ENCODE measurements at places on chromosomes 12 and 14.

GRCh38 chr12:124852329-124852831 lies 11.3 kb downstream of the SCARB1 start:
- no peak for DNase-seq

DNA sequence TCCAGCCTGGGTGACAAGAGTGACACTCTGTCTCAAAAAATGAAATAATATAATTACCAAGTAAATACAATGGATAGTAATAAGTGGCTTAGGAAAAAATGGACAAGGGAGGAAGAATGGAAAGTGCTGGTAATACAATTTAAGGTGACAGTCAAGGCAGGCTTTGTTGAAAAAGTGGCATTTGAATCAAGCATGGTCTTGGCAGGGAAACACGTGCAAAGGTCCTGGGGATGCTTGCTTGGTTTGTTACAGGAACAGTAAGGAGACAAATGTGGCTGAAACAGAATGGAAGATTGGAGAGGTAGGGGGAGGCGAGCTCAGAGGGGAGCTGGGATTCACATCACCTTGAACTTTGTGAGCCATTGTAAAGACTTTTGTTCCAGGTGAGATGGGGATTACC lies 153.2 kb downstream of the TMEM132C start:
- no peak for DNase-seq

DNA sequence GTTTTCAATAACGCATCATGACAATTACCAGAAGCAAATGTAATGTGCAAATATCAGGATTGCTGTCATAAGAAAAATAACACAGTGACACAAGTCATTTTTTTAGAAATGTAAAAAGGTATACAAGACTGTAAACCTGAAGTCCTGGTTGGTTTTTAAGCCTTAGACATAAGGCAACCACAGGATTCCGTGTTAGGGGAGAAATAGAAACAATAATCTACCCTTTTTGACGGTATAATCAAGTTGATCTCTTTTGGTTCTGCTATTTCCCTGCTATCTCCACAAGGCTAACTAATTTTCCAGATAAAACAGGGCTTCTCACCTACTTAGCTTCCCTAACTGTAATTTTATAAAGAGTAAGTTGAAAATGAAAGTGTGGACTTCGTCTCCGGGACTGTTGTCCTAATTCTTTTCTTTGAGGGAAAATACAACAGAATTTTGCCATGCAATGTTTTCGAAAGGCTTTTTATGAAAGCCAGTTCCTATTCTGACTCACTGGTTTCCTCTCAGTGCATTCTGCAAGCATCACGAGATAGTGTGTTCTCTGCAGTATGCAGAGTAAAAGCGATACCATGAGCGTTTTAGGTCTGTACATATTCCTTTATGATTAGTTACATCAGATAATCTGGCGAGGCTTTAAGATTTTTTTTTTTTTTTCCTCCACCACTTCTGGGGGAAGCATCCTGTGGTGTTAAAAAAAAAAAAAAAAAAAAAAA lies 10.6 kb downstream of the MYO1H start:
- DNase-seq: no peak

DNA sequence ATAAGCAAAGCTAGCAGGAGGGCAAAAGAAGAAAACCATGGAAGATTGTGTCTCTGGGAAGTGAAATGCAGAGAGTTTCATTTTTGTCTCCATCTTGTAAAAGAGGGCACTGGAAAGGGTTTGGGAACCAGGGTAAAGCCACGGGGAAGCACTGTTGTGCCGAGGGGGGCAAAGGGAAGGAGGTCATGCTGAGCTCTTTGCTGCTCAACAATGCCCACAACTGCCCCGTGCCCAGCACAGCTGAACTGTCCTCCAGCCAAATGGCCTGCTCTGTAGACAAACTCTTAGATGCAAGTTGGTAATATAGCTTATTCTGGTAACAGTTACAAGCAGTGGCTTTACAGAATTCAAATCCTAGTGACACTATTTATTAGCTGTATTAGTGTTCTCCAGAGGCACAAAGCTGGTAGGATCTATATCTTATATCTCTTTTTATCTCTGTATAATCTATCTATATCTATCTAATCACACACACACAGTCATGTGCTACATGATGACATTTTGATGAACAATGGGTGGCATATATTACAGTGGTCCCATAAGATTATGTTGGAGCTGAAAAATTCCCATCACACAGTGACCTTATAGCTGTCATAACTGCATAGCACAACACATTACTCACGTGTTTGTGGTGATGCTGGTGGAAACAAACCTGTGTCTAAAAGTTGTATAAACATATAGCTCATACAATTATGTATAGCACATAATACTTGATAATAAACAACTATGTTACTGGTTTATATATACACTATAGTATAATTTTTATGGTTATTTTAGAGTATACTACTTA lies 203.4 kb upstream of the DDHD1 start:
- DNase-seq: no peak

GRCh38 chr12:101714877-101715444 lies 17.5 kb downstream of the CHPT1 start:
- DNase-seq: no peak

DNA sequence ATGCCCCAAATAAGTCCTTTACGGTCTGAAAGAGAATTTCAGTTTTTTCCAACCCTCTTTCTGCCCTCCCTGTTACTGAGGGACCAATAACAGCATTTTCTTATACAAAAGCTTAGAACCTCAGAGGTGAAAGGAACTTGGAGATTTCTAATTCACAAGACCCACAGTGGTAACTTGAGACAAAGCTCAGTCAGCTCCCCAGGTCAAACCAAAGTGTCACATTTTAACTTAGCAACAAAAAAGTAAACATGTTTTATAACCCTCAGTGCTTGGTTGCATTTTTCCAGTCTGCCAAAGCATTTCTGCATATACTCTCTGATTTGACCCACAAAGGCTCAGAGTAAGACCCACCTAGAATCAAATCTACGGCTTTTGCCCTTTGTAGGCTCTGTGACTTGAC lies 415.2 kb downstream of the VRK1 start:
- no peak for DNase-seq

- DNase-seq: no peak
These were observed 201.9 kb upstream of the RBM19 start for GRCh38 chr12:114168061-114168460.

- DNase-seq: no peak
These were observed 582 bp downstream of the LRRIQ1 start for GRCh38 chr12:85036733-85037132.

DNA sequence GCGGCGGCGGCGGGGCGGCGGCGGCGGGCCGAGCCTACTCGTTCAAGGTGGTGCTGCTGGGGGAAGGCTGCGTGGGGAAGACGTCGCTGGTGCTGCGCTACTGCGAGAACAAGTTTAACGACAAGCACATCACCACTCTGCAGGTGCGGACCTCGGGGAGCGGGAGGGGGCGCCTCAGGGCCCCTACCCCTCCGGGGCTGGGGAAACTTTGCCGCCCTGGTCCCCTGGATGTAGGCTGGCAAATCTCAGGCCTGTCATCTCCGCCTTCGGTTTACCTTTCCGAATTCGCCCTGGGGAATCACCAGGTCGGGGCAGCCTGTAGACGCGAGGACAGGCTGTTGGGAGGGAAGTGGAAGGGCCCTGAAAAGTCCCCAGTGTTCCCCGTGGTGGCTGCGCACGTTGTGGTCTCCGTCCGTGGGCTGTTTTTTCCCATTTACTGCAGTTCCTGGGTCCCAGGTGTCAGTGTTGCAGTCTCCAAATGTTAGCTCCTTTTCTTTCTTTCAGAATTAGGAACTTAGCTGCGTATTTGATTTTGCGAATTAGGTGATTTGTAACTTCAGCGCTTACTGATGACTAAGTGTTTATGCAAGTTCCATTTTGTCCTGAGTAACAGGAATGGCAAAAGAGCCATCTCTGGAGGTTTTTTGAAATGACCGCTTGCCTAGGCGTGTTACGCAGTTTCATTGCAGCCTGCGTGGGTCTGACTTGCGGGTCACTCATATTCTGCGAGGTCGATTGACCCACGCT lies 656 bp downstream of the RAB21 start:
- peak; percentile 42 for DNase-seq

DNA sequence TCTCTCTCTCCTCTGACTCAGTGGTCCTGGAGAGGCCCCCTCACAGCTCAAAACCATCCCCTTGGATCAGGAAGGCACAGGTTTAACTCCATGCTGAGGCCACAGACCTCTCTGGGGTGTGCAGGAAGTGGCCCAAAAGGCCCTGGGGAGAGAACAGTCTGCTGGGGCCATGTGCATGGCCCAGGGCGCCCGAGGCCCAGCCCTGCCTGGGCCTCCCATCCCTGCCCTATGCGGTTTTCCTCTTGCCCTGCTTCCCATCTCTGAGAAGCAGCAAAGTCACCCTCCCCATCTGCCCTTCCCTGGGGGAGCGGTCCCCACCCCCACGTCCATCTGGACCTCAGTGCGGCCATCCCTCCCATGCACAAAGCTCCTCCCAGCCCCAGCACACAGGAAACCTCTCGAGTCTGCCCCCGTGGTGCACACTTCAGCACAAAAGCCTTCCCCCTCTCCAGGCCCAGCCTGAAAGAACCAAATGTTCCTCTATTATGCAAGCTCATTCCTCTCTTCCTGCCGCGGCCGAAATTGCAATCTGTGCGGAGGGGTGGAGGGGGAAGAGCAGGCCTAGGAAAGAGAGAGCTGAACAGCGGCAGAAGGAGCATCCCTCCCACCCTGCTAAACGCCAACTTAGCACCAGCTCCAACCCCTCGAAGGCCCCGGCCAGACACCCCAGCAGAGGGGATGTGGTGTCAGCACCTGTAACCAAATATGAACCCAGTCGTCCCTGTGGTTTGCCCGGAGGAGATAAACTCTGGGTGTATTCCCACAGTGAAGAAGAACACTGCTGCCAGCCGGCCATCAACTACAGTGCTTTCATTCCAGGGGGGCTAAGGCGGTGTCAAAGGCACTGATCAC lies 108.5 kb downstream of the SCARB1 start:
- no peak for DNase-seq

- DNase-seq: no peak
These were observed 25.8 kb downstream of the TMEM120B start for GRCh38 chr12:121738340-121738858.

GRCh38 chr12:74794522-74794921 lies 256.9 kb downstream of the ATXN7L3B start:
- DNase-seq: no peak

DNA sequence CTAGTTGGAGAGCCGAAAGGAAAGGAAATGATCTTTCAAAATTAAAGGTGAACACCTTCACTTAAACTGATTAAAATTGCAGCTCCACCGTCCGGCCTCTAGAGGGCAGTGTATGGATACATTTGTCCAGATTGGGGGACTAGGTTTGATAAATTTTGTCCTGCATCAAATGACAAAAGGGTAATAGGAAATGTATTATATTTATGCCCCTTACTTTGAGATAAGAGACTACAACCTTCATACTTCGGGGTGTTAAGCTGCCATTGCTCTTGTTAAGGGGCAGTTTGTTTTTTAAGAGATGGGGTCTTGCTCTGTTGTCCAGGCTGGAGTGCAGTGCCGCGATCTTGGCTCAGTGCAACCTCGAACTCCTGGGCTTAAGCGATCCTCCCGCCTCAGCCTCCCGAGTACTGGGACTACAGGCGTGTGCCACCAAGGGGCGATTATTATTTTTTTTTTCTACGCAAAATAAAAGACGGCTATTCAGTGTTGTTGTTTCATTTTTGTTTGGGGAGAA lies 818 bp upstream of the SUOX start:
- DNase-seq: peak; percentile 37

DNA sequence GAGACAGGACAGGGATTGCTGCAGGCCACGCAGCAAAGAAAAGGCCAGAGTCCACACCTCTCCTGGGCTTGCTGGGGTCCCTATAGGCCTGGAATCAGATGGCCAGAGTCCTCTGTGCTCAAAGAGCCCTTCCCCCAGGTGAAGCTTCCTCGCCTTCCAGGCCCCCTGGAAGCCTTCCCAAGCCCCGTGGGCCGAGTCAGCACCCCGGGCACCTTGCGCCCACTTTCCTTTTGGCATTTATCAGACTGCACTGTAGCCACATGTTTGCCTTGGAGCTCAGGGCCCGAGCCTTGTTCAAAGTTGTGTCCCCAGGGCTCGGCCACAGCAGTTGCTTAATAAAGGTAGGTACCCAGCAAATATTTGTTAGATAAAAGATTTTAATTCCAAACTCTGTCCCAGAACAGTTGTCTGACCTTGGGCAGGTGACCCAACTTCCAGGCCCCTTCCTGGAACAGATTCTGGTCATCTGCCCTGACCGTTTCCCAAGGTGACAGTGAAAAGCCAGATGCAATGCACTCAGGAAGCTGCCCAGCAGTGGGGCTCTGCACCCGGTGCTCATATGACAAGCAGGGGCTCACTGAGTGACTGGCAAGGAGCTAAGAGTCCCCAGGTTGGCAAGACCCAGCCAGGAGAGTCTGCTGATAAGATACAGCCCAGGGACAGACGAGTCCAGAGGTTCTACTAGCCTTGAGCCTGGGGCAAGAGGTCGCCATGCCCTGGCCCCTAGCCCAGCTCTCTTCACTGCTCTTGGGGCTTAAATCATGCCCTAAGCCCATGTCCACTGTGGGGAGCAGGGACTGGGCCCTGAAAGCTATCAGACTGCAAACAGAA lies 81.2 kb downstream of the PITPNM2 start:
- no peak for DNase-seq

DNA sequence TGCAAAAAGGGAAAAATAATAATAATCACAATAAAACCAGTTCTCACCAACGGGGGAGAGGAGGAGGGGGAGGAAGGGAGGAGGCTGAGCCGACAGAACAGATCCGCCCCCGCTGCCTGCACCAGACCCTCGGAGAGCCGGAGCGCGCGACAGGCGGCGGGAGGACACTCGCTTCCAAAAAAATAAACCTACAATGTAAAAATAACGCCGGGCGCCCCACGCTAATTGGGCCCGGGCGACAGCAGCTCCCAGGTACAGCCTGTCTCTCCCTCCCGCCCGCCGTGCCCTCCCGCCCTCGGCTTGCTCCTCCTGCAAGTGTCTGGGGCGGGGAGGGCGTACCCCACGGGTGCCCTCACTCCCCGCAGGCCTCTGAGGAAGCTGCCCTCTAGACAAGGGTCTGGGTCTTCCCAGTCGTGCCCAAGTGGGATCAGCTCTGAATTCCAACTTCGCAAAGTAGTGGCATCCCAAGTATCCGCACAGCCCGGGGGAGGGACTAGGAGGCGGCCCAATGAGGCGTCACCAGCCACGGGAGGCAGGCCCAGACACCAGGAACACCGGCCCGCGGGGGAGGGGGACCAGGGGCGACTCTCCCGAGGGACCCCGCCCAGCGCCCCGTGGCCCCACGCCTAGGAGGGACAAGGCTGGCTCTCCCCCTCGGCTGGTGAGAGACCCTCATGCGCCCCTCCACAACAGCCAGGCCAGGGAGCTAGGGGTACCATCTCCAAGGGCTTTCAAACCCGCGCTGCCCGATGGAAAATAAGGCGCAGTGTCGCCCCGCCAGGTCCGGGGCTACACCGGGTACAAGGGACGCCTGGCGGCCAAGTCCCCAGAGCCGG lies 1.0 kb downstream of the NCOR2 start:
- DNase-seq: peak; percentile 54

DNA sequence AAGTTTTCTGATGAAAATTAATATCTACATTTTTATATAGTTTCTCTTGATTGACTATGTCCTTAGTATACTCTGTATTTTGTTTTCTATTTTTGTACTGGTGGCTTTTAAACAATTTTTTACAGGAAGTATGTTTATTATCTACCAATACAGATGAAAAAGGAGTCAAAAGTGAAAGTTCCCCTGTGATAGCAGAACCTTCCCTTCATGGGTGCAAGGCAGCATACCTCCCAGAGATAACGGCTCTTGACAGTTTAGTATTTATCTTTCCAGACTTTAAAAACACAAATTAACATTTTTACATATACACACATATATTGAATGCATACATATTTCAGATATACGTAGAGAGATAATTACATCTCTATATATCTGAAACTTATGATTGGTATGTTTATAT lies 17.1 kb upstream of the FAM234B start:
- no peak for DNase-seq

GRCh38 chr14:38203929-38204718 lies 3.6 kb upstream of the SSTR1 start:
- no peak for DNase-seq
